Gastrocnemius medialis (tissue), 4 donors: ENCODE measurements at places on chromosomes 16 and 17.

DNA sequence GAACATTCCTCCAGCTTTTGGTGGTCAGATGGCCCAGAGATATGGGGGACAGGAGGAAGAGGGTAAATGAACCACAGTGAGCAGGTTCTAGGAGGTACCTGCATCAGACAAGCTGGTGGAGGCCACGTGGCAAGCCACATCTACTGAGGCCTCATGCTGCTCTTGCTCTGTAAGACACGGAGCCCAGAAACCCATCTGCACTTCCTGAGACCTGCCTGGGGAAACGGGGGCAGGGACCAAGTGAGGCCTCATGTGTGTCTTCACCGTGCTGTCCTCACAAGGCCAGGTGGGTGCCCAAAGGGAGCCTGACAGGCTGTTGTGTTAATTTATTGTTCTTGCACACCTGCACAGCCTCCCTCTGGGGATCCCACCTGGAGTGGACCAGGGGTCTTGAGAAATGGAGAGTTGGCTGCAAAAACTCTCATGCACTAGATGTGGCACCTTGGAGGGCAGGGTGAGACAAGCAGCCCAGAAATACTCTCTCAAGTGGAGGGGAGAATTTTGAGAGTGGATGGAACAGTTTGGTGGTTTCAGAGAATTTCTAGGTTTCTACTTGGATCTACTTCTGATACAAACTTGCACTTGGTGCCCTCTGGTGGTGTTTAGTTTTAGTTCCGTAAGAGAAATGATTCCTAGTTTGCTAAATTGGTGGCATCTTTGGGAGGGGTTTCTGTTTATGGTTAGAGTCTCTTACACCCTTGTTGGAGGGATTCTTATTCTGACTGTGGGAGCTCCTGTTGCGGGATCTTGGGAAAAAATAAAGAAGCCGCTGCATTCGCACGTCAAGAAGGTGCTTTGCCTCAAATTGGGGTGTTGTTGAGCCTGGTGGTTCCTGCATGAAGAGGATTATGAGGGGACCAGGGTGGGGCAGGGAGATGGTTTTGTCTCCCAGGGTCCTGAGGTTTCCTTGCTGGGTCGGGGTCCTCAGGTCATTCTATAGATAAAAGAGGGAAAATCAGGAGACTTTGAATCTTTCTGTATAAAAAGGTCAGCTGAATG lies 47.5 kb downstream of the SLC6A2 start:
- DNase-seq: no peak

GRCh38 chr16:89096768-89097391 lies 3.2 kb downstream of the ACSF3 start:
- DNase-seq: no peak

DNA sequence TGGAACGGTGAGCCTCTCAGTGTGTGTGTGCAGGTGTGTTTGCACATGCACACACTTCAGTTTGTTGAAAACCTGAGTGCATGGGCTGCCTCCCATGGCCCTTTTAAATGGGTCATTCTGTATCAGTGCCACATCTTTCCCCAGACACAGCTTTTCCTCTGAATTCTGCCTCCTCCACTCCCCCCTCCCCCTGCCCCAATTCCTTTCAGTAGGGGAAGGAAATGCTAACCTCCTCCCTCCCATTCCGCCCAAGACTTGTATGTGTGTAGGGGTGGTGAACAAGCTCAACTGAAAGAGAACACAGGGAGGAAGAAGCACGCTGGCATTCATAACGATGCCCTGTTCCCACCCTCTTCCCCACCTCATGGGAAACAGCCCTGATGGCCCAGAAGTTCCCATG lies 34.3 kb downstream of the C17orf75 start:
- no peak for DNase-seq

DNA sequence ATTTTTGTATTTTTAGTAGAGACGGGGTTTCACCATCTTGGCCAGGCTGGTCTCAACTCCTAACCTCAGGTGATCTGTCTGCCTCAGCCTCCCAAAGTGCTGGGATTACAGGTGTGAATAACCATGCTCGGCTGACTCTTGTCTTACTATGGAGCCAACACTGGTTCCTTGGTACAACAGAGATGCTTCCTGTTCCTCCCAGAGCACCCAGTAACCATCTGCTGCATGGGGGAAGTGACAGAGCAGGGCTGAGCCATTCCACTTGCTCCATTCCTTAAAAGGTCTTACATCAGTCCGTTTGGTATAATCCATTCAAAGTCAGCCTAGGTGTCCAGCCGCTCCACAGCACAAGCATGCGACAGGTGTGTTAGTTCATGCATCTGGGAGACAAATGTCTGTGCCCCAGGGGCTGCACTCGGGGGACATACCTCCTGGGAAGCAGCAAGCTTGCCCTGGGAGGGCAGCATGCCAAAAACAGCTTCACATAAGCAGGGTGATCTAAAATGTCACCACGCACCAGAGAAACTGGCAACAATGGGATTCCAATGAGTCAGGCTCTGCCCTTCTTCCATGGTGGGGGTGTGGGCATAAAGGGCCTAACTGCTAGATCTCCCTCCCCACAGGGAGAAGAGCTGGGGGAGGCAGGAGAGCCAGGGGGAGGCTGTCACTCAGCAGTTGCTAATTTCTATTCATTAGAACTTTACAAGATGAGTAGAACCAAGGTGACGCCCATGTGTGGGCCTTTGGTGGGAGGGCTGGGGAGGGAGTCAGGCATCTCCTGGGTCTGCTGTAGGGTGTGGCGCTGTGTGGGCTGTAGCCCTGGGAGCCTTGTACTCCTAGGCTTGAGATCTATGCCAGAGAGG lies 35.5 kb downstream of the PIPOX start:
- DNase-seq: no peak

- DNase-seq: no peak
These were observed 10.1 kb downstream of the TEKT5 start for GRCh38 chr16:10684511-10685151.

DNA sequence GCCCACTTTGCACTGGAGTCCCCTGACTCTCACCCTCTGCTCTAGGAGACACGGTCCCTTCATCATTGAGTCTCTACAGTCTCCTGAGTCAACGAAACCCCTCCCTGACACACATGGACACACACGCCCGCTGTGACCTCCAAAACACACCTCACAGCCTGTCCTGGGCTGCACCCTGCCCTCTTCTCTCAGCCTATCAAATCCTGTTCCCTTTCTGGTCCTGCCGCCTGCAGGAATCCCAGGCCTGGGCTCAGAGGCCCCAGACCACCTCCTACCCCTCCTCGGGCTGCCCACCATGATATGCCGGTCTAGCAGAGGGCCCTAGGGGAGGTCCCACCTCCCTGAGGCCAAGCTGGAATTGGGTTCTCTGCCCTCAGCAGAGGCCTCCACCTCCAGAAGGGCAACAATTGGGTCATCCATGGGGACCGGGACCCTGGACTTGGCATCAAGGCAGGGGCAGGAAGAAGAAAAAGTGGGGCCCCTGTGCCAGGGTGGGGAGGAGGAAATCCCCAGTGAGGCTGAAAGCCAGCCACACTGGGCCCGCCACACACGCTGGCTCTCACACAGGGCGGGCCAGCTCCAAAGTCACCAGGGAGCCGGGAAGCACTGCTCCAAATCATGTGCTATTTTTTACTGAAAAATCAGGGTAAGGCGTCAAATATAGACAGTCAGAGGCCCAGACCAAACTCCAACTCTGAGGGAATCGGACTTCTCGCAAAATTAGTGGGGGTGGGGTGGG lies 3.4 kb downstream of the PPP1R9B start:
- DNase-seq: no peak

- DNase-seq: no peak
These were observed 621 bp downstream of the CEP95 start for GRCh38 chr17:64507413-64507782.

GRCh38 chr16:53848277-53848942 lies 144.5 kb downstream of the FTO start:
- no peak for DNase-seq

- DNase-seq: no peak
These were observed 92.5 kb upstream of the HAS3 start for GRCh38 chr16:69012906-69013305.

GRCh38 chr16:12235110-12235509 lies 258.6 kb downstream of the SNX29 start:
- no peak for DNase-seq

DNA sequence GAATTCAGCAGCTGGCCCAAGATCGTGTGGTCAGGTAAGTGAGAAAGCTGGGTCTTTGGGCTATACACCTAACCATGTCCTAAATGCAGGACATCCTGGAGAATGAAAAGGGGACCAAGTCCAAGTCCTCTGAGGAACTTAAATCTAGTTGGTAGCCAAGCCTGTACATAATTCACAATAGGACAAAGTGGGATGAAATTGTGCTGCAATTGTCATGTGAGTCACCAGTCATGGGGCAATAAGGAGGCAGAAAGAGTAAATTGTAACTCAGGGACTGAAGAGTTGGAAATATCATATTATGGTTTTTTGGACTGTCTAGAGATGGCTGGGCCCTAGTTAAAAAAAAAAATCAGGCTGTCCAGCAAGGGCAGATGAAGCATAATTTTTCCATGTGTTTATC lies 202.6 kb downstream of the CYLD start:
- DNase-seq: no peak

- no peak for DNase-seq
These were observed 2.4 kb upstream of the MED13 start for GRCh38 chr17:62067165-62068145.

- no peak for DNase-seq
These were observed 64.7 kb downstream of the SOX9 start for GRCh38 chr17:72185564-72185963.

DNA sequence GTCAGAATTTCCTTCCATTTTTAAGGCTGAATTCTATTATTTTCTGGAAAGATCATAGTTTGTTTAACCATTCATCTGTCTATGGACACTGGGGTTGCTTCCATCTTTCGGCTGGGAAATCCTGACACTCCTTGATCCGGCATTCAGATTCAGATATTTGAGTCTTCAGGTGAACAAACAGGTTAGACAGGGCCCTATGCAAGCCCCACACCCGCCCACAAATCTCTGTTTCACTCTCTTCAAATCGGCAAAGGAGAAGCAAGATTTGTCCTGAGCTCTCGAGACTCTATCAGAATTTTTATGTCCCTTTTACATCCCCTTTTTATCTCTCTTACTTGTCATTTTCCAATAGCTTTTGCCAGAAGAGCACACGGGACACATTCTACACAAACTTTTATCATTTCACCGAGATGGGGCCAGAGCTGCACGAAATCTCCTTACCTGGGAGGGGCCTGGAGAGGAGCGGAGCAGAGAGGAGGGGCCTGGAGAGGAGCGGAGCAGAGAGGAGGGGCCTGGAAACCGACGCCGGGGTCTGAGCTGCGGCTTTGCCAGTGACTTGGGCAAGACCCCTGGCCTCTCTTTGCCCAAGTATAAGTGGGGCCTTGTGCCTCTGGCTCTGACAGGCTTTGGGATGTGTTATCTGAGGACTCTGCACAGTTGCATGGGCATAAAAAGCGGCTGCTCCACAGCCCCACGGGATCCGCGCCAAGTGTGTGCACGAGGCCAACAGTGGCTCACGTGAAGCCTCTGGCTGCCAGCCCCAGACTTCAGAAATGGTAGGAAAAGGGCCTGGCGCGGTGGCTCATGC lies 54.3 kb upstream of the RBFOX3 start:
- DNase-seq: no peak

DNA sequence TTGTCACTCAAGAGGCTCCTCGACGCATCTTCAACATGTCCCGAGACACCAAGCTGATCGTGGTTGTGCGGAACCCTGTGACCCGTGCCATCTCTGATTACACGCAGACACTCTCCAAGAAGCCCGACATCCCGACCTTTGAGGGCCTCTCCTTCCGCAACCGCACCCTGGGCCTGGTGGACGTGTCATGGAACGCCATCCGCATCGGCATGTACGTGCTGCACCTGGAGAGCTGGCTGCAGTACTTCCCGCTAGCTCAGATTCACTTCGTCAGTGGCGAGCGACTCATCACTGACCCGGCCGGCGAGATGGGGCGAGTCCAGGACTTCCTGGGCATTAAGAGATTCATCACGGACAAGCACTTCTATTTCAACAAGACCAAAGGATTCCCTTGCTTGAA lies 101.0 kb downstream of the HS3ST2 start:
- DNase-seq: no peak

GRCh38 chr17:62933501-62934385 lies 32.3 kb upstream of the TANC2 start:
- no peak for DNase-seq

GRCh38 chr16:69906838-69907401 lies 44.2 kb upstream of the CLEC18A start:
- no peak for DNase-seq

DNA sequence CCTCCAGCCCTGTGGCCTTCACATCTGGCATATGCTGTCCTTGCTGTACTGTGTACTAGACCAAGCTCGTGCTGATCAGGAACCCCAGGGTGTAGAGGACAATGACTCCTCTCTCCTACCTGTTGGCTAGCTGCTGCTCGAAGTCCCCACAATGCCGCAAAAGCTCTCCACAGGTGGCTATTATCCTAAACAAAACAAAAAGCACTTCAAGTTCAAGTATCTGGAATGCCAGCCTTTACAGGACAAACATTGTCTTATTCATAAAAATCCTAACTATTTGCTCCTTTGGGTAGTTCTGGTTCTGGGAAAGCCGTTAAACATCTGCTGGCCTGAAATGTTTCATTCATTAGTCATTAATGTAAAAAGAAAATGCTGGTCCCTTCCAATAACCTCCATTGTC lies 42.8 kb downstream of the COG7 start:
- no peak for DNase-seq

- DNase-seq: no peak
These were observed 20.9 kb downstream of the GNAO1 start for GRCh38 chr16:56212144-56212543.

DNA sequence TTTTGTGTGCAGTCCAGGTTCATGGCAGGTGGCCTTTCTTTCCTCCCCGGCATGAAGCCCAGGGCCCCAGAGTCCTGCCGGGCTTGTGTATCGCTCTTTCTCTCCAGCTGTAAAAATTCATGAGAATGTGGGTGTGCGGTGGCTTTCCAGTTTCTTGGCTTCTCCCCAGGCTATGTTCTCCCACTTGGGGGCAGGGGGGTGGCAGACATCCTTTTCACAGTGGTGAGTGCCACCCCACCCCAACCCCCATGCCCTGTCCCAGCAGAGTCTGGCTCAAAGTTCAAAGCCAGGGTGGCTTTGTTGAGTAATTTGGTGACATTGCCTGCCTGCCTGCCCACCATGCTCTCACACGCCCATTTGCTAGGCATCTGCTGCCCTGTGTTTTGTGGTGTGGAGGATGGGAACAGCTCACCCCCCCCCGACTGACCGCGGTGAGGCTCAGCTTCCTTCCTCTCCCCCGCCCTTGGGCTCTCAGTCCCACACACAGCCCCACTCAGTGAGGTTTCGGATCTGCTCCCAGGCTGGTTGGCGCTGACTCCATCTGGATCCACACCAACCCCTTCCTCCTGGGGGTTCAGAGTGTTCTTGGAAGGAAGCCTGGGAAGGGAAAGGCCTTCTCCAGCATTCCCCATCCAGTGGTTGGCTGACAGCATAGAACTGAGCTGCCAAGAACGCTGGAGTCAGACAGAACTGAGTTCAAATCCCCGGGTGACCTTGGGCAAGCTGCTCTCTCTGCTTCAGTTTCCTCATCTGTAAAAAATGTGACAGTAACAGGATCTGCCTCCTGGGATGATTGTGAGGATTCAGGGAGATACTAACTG lies 36.0 kb downstream of the CHD9 start:
- DNase-seq: peak; percentile 98
